ENCODE measurements at places on chromosomes 5 and 9.
A peak's percentile ranks its signal among the peaks of the same experiment; 100 is the strongest.

DNA sequence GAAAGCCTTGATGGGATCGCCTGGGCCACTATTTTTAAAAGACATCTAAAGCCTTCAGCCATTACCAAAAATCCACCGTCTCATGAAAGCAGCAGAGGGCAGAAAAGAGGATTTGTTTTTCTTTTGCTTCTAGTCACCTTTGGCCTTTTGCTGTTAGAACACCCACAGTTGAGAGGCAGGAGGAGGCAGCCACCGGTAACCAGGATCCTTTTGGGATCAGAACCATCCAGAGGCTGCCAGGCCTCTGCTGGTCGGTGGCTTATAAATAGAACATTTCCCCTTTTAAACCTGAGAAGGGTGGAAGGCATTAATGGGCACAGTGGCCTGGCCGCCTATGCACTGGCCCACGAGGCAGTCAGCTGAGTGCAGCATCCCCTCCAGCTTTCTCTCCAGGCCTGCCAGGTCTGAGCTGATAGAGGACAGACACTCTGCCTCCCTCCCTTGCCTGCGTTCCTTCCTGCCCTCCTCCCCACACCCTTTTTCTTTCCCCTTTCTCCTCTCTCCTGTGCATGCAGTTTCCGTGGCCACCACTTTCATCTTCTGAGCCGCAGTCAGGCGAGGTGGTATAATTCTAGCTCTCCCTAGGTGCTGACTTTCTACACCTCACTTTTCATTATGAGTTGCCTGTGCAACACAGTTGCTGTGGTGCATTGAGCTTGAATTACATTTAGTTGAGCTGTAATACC lies 253.4 kb downstream of the ARHGAP26 start:
- DNase-seq = no peak

- DNase-seq = no peak
These were observed 23.1 kb upstream of the CFAP157 start for GRCh38 chr9:127683723-127684122.

GRCh38 chr5:41875121-41875520 lies 4.9 kb upstream of the OXCT1 start:
- no peak for DNase-seq

DNA sequence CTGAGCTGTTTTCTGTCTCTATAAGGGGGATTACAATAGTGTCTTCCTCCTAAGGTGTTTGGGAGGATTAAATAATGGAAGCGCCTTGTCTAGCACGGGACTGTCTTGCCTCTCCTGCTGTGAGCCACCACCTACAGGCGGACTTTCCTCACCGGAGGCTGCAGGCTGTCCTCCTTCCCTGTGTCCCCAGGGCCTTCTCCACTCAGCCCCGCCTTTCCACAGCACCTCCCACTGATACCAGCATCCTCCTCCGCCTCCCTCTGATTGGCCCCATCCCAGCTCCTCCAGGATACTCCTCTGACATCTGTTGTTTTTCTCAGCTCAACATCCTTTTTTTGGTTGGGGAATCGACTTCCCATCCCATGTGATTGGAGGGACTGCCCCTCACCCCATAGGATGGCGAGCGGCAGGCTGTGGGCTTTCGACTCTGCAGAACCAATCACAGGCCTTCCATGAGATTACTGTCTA lies 851 bp upstream of the ZDHHC12 start:
- peak; percentile 75 for DNase-seq

All from LNCaP clone FGC (cell line).